Brain microvascular endothelial cell (primary cell): ENCODE measurements at places on chromosomes 5 and 9.
A peak's percentile ranks its signal among the peaks of the same experiment; 100 is the strongest.

DNA sequence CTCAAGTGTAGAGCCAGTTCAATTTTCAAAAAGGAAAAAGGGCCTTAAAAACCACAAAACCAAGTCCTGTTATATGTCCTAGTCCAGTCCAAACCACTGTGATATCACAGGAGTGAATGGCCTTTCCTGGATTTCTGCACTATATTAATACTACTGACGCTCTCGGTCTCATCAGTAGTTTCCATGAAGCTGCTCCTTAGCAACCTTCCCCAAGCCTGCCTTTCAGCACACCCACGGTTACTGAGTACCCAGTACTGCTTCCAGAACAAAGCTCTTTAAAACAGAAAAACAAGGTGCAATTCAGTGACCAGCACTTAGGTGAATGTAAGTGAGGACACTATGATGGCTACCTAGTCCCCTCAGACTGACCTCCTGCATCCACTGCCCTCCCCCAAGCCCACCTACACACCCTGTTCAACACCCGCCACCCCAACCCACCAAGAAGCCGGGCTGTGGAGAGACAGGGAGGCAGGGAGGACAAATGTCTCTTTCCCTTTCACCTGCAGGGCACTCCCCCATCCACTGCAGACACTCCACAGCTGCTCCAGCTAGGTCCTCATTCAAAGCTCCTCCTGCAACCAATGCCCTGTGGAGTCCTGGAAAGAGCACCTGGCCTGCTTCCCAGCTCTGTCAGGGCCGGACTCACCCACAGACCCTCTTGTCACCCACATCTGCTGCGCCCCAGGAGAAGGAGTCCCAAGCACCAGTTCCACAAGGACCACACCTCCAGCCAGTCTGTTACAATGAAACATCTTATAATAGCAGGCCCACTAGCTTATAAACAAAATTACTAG is 25.9 kb downstream of the PSMB7 start:
- DNase-seq: no peak

GRCh38 chr5:168765551-168766425 is 186.6 kb upstream of the PANK3 start:
- no peak for DNase-seq

GRCh38 chr9:37324261-37324683 is 98.2 kb upstream of the GRHPR start:
- peak; percentile 43 for DNase-seq

- DNase-seq: no peak
Measured at GRCh38 chr5:120091376-120091948, 372.6 kb upstream of the PRR16 start.

DNA sequence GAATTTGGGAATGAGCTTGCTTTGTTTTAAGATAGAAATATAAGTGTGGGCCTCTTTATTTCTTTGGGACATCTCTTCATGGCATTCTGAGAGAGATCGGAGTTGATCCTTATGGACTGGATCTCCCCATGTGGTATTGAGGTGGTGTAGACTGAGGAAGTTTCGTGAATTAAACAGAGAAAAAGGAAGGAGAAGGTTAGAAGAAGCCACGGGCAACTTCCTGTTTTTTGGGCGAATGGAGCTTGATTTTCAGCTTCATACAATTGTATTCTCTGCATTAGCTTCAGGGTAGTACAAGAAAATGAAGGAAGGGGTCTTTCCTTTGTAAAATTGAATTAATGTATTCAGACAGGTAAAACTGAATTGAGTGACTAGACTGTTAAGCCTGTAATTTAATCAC is 70.5 kb upstream of the HMHB1 start:
- DNase-seq: no peak

DNA sequence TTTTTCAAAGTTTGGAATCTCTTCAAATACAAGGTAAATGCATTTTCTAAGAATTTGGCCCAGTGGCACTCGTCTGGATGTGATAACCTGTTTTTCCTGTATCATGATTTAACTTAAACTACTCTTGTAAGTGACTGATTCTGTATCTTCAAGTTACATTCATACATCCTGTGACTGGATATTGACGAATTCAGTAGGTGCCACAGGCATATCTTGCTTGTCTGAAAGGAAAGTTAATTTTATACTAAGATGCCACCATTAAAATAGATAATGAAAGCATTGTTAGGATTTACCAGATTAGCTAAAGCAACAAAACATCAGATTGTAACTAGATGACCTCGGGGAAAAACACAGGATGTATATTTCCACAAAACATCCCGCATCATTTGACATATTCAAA is 175.3 kb upstream of the ZNF608 start:
- no peak for DNase-seq

- no peak for DNase-seq
Measured at GRCh38 chr9:120252248-120252647, 327.7 kb downstream of the CDK5RAP2 start.

GRCh38 chr9:27618066-27618465 is 44.8 kb upstream of the C9orf72 start:
- no peak for DNase-seq

GRCh38 chr5:59819806-59820205 is 73.7 kb downstream of the PDE4D start:
- DNase-seq: peak; percentile 33

- peak; percentile 97 for DNase-seq
Measured at GRCh38 chr5:142215915-142216681, 107.5 kb downstream of the NDFIP1 start.

- no peak for DNase-seq
Measured at GRCh38 chr9:38771593-38771992, 51.7 kb upstream of the FAM240B start.

DNA sequence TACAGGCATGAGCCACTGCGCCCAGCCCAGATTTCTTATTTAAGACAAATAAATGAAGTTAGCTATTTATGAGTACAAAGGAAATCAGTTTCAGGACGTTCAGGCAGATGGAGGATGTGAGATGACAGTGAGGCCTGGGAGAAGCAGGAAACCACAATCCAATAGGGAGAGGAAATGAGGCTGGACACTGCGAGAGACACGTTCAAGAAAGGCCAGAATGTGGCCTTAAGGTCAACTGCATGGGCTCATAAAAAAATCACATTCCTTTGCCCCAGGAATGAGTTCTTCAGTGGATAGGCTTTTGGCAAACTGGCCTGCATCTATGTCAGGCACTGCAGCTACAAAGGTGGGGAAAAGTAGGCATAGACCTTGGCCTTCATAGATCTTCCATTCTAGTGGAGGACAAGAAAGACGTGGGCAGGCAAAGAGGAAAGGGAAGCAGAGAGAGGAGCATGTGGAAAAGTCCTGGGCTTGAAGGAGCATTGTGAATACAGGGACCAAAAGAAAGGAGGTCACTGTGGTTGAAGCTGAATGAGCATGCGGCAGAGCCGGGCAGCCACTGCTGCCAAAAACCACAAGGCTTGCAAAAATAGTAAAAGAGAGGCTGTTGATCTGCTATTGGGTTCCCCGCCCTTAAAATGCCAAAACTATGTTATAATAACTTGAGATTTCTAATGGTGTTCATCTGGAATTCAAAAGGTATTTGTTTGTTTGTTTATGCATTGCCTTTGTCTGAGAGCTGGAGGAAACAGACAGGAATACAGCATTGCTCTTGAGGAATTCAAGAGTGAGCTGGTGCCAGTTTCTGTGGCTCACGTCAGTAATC is 133.0 kb downstream of the GNA14 start:
- peak; percentile 61 for DNase-seq

- peak; percentile 84 for DNase-seq
Measured at GRCh38 chr5:59813761-59814536, 79.6 kb downstream of the PDE4D start.

DNA sequence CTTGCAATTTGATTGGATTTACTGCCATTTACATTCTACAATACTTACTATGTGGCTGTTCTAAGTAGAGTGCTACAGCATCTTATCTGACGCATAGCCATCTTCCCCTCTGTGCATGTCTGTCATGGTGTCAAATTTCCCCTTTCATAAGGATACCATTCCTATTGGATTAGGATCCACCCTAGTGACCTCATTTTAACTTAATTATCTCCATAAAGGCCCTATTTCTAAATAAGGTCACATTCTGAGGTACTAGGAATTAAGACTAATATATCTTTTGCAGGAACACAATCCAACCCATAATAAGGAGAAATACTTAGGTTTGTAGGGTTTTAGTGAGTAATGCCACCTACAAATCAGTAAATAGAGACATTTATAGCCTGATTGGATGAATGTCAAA is 268.0 kb downstream of the ADAMTSL1 start:
- DNase-seq: no peak

GRCh38 chr9:676780-677438 is 164.6 kb upstream of the DMRT1 start:
- no peak for DNase-seq

DNA sequence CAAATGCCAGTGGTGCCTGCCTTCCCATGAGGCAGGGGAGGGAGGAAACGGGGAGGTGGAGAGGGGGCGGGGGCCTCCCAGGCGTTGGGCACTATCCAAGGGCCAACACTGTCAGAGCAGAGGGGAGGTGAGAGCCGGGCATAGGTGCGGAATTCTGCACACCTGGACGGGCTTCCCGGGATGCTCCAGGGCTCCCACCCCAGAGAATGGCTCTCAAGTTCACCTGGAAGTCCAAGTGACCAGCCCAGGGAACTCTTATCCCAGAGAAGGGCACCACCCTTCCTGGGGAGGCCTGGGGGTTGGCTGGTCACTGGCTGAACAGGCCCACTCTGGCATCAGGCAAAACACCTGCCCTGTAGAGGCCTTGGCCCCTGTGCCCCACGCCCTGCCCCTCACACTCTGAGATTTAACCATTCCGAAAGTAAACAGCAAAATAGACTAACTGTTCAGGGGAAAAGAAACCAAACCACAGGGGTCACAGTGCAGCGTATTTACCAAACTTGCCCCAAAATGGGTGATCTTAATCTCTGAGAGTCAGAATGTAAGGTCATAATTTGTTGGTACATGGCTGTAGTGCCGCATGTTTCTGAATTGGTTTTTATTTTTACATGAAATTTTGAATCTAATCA is 2.7 kb downstream of the CSF2 start:
- DNase-seq: no peak

GRCh38 chr9:31848505-31849285 is 535.7 kb upstream of the ACO1 start:
- no peak for DNase-seq

DNA sequence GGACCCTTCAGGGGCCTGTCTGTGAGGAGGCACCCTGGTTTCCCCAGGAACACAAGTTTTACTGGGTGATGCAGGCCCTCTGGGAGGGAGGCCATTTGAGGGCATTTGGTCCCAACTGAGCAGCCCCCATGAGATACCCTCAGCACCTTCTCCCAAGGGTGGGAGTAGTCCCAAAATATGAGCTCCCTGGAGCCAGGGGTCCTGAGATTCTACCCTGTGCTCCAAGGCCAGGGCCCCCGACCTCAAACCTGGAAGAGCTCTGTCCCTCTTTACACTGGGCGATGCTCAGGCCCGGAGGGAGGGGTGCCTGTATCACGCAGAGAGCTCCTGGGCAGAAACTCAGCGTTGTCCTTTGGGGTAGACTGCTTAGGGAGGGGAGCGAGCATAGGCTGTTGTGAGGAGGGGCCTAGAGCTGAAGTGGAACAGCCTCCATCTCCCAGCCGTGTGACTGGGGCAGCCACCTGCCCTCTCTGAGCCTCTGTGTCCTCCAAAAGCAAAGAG is 64.0 kb upstream of the SYNPO start:
- DNase-seq: no peak

DNA sequence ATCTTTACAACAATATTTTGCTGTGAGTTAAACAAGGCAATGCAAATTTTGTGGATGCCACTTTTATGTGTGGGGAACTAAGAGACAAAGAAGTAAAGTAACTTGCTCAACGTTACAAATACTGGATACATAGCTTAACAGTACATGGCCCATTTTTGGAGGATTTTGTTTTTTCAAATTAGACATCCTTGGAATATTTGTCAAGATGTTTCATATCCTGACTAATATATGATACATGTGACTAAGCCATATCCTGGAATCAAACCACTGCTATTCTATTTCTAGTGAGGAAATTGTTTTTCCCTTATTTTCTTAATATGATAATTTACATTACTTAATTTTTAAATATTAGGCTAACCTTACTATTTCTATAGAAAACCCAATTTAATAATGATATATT is 529.8 kb downstream of the DMRTA1 start:
- DNase-seq: no peak

GRCh38 chr9:36597412-36598178 is 24.9 kb downstream of the MELK start:
- DNase-seq: peak; percentile 65

DNA sequence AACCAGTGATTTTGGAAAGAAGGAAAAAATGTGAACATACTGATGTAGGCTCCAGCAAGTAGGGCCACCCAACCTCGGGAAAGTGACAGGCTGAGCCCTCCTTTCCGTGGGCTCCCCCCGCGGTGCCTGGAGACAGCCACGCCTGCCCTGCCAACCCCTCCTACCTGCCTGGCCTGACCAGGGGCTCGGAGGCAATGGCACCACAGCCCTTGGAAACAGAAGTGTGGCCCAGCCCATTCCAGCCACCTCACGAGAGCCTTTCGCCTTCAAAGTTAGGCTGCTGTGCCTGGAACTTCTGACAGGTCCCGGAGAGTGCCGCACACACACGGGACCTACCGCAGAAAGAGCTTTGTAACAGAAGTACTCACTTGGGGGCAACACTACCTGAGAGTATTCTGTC is 49.5 kb upstream of the LRRC14B start:
- DNase-seq: no peak

DNA sequence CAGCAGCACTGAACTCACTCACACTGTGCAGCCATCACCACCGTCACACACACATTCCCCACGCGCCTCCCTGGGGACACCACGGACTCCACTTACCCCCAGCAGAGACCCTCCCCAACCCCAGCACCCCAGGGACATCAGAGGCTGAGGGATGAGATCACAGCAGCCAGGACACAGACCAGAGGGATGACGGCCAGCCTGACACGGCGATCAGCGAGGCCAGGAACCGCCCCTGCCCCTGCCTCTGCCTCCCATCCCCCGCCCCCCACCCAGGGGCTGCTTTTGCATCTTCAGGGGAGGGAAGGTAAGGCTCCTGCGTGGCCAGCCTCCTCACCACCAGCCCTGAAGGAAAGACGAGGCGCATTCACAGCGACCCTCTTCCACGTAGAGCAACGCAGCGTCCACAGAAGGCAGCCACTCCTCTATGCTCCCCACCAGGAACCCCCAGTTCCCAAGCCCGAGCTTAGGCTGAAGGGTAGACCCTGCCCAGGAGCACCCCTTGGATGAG is 104.5 kb downstream of the VAV2 start:
- no peak for DNase-seq

GRCh38 chr9:22026696-22027095 is 17.6 kb upstream of the CDKN2B start:
- DNase-seq: no peak

DNA sequence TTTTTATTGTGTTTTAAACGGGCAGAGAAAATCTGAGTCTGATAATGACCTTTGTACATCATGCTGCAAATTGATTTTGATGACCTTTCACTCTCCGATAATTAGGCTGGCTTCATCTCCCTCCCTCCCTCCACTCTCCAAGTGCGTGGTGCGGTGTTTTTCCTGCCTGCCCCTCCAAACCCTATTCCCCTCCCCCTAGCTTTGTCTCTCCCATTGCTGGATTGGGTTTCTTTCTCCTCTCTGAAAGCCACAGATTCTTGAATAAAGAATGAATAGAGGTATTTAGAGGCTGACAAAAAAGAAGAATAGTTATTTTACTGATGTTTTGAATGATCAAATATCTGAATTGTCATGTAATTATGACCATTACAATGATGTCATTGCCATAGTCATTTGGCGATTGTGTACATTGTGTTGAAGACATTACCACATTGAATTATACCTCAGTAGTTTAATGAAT is 571.1 kb upstream of the ZNF608 start:
- DNase-seq: no peak

GRCh38 chr5:67050635-67051034 is 146.0 kb downstream of the CD180 start:
- no peak for DNase-seq

GRCh38 chr5:3460416-3460815 is 135.2 kb upstream of the IRX1 start:
- no peak for DNase-seq

GRCh38 chr5:32160228-32160627 is 13.9 kb downstream of the GOLPH3 start:
- DNase-seq: no peak
